ENCODE measurements at places on chromosomes 12 and 14.

DNA sequence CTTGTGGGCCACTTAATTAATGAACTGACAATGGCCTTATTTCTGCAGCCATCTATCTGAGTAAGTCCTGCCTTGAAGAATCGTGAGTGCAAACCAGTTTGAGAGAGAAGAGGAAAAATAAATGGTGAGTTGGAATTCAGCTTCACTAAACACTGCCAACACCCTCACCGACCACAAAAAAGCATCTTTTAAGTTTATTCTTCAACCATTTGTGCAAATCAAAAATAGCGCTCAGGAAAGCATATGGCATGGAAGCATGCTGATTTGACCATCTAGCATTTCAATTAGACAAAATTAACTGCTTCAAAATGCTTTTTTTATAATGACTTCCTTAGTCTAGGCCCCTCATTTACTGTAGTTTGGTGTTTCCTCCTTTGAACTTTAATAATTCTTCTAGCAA is 294.0 kb downstream of the PPFIA2 start:
- no peak for DNase-seq

GRCh38 chr12:20188930-20189653 is 179.2 kb upstream of the PDE3A start:
- no peak for DNase-seq

- DNase-seq = no peak
Measured at GRCh38 chr14:29721586-29721985, 206.1 kb downstream of the PRKD1 start.

- DNase-seq = no peak
Measured at GRCh38 chr14:75877884-75878283, 103.9 kb downstream of the TGFB3 start.

- no peak for DNase-seq
Measured at GRCh38 chr14:103206836-103207387, 83.7 kb downstream of the TNFAIP2 start.

DNA sequence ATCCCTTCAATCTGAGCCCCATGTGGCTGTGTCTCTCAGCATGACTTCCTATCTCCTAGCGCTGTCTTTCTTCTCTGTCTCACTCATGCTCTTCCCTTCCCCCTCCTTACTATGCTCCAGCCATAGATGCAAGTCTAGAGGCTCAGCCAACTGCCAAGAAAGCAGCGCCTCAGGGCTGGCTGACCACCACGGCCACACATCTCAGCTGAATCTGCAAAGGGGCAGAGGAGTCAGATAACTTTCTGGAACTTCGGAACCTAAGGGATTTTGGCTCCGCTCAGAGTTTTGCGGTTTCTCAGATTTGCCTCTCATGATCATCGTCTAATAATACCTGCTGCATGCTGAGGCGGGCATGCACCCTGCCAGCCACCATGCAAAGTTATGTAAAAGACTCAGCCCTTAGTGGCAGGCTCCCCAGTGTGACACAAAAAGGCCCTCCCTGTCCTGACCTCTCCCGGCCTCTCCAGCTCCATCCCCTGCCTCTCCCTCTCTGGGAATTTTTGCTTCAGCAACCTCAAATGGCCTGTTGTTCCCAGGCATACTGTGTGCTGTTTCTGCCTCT is 5.0 kb upstream of the FGF6 start:
- DNase-seq = no peak

GRCh38 chr12:83005534-83006197 is 319.0 kb downstream of the TMTC2 start:
- no peak for DNase-seq

DNA sequence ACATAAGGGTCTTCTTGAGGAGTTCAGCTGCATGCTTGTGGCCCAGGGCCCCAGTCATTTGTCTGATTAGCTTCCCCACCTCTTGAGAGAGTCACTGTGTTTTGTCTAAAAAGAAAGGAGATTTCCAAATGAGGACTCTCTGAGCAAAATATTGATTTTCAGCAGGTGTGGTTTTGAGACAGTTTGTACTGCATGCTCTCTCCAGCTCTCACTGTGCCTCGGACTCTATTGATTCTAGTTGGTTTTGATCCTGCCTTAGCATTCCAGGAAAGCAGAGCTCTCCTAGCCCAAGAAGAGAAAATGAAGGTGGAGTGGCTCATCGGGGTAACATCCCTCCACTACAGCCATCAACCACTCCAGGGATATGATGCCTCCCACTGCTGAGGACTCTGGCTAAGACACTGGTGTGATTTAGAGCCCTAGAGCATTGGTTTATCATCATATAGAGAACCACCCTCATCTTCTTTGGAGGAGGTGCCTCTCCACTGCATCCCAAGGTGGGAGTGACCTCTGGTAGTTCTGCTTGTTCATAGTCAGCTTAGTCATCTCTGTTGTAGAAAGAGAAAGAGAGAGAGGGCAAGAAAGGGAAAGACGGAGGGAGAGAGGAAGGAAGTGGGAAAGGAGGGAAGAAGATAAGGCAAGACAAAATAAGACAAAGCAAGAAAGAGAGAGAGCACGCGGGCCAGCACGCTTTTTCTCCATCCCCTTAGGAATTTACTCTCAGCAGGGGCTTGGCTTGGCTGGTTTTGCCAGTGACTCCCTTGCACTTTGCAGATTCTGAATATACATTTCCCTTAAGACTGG is 365.6 kb downstream of the DPF3 start:
- DNase-seq = no peak

GRCh38 chr12:73452672-73453469 is 1084.8 kb upstream of the ATXN7L3B start:
- no peak for DNase-seq

DNA sequence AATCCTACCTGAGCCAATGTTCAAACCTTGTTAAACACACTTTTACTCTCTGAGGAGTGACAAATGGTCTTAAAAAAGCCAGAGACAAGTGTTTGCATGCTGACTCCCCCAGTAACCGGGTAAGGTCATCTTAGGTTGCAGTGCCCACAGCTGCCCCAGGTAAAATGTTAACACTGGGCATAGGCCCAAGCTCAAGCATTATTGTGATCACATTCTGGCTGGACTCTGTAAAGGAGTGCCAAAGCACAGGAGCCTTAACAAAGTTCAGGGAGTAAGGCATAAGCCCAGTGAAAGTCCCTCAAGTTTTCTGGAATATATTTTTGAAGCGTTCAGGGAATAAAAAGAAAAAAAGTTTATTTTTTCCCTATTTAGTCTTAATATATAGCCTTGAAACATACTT is 8.6 kb downstream of the EDDM3A start:
- no peak for DNase-seq

GRCh38 chr12:54759751-54760150 is 94.6 kb upstream of the MUCL1 start:
- DNase-seq = no peak

DNA sequence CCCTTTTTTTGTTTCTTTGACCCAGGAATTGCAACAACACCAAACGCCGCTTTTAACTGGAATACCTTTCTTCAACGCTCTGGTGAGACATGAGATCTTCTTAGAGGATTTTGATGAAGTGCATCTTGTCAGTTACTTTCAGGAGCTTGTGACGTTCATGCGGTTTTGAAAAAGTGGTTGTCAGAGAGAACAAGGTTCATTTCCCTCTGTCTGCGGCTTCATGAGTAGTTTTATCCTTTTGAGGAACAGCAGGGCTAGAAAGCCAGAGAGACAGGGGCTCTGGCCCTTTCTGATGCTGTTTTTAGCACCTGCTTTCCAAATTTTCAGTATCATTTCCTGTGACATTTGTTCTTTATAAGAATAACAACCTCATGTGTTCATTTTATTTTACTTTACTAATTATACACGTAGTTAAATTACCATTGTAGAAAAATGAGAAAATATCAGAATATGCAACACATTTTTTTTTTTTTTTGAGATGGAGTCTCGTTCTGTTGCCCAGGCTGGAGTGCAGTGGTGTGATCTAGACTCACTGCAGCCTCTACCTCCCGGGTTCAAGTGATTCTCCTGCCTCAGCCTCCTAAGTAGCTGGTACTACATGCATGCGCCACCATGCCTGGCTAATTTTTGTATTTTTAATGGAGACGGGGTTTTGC is 61.8 kb downstream of the GLT1D1 start:
- DNase-seq = no peak

DNA sequence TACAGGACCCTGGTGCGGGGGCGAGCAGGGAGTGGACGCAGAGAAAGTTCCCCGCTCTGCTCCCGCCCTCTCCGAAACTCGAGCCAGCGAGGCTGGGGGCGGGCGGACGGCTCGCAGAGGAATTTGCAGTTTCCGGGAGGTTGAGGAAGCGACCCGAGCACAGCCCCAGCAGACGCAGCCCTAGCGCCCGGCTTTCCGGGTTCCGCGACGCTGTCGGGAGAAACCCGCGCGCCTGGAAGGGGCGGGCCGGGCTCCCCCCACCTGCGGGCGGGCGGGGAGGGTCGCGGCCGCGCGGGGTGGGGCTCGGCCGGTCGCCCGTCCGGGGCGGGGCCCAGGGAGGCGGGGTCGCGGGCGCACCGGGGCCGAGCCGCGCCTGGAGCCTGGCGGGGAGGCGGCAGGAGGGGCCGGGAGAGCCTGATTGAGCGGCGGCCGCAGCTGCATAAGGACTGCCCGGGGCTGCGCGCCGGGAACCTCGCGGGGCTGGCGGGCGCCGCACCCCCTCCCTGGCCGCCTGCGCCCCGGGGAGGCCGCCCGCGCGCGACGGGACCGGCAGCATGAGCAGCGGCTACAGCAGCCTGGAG is at the start of gene RASSF3:
Gene RASSF3, plus strand, starts transcription at position 417 of the 581 bp plus-strand sequence. Its CDS starts 138 bp downstream, at position 555.
- DNase-seq = no peak

GRCh38 chr12:114764510-114764909 is 80.5 kb upstream of the TBX3 start:
- DNase-seq = no peak

DNA sequence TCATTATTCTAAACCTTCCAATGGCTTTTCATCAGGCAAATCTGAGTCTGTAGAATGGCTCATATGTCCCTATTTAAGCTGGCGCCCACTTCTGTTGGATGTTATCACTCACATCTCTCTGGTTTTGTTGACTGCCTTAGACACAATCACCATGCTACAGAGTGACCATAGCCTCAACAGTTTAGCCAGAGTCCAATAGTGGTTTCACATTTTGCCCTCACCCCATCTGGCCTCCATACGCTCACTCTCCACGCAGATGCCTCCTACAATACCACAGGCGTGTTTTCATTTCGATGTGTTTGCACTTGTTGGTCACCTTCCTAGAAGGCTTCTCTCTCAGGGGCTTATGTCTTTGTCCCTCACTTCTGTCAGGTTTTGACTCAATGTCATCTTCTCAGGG is 3.4 kb downstream of the KLRB1 start:
- no peak for DNase-seq

DNA sequence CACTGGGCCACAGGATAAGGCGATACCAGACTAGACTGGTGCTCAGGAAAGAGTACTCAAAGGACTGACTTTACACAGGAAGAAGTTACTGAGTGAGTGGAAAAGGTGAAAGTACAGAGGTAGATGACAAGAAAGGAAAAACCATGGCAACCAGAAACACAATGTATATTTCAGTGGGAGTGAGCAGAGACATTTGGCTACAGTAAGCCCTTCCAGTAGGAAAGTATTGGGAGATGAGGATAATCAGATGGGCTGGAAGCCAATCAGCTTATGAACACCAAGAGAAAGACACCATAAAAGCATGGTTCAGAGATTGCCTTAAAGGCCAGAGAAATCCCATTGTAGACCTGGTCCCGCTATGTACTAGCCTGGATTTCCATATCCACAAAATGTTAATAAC is 51.6 kb downstream of the TMTC1 start:
- no peak for DNase-seq

DNA sequence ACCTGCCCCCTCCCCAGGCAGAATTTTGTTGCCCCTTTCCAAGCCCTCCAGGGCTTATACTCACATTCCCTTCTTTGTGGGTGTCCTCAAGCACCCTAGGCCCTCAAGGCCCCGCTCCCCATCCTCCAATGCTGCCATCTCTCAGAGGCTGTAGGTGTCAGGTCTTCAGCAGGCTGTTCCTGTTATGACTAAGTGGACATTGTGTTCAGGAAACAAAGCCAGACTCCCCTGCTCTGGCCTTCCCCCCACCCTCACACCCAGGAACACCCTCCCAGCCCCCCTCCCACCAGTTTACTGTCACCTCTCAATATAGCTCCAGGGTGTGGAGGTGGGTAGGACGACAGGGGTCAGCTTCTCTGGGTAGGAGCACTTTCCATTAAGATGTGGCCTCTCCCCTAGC is 1.4 kb upstream of the MYH6 start:
- no peak for DNase-seq

DNA sequence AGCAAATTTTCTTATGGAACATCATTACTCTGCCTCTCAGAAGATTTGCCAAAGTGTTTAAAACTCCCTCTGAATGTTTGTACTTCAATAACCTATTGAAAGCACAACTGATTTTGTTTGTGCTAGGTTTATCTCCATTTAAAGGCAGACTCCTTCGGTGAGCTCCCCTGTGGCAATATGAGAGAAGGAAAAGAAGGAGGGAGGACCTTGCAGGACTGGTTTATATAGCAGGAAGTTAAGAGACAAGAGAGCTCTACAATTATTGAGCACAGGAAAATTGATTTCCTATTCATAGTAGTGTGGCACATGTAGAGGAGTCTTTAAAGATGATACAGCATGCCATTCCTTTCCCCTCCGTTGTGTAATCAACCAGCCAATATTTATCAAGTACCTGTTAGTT is 75.5 kb downstream of the PDE3A start:
- no peak for DNase-seq

DNA sequence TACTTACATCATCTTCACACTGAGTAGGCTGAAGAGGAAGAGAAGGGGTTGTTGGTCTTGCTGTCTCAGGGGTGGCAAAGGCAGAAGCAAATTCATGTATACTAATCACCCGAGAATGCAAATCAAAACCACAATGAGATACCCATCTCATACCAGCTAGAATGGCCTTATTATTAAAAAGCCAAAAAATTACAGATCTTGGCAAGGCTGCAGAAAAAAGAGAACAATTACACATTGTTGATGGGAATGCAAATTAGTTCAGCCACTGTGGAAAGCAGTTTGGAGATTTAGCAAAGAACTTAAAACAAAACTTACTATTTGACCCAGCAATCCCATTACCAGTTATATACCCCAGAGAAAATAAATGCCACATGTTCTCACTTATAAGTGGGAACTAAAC is 154.9 kb downstream of the SEC23A start:
- DNase-seq = no peak

DNA sequence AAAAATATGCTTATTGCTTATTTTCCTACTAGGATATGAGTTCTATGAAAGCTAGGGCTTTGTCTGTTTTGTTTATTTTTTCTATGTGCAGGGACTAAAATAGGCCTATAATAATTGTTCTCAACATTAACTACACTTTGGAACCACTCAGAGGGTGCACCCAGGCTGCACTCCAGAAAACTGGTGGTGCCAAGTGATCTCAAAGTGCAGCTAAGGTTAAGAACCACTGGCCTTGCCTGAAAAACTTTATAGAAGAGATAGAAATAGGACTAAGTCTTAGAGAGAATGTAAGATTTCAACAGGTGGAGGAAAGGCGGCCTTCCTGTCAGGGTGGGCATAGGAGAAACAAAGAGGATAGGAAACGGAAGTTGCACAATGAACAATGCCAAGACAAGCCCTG is 37.7 kb upstream of the NR1H4 start:
- no peak for DNase-seq
